ENCODE measurements at places on chromosomes 6 and 20.

DNA sequence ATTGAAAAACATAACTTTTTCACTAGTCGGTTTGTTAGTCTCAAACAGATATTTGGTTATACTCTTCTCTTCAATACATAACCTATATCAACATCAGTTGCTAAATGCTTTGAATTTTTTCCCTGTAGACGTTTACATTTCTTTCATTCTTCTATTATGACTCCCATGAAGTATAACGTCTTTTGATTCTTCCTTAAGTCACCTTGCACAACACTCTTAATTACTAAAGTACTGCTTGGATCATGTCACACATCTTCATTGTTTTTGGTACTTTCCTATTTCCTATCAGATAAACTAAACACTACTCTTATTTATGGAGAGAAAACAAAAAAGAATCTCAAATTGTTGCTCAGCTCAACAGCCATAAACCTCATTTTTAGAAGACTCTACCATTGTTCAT is 23.0 kb upstream of the BMP5 start:
- DNase-seq, result peak; percentile 50

DNA sequence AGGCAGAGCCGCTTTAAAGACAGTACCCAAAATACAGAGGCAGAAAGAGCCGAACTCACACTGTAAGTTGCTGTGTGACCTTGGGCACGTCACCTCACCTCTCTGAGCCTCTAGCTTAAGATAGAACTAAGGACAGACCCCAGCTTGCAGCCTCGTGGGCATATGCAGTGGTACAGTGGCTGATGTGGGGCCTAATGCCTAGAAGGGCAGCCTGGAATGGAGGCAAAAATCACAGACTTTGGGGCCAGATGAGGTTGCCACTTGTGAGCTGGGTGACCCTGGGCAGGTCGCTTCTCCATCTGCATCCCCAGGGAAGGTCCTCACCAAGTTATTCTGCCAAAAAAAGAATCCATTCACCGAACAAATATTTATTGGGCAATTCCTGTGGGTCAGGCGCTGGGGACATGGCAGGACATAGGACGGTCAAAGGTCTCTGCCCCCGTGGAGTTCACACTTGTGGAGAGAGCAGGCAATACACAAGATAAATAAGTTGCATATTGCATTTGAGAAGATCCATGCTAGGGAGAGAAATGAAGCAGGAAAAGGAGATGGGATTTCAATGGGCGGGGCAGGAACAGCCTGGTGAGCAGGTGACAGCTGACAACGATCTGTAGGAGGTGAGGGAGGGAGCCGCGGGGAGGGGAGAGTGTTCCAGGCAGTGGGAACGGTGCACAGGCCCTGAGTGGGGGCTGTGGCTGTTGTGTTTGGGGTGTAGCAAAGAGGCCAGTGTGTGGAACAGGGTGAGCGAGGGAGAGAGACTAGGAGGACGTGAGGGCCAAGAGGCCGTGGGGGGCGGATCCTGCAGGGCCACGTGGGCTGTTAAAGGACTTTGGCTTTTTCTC is 115.2 kb downstream of the CEBPB start:
- DNase-seq, result no peak

DNA sequence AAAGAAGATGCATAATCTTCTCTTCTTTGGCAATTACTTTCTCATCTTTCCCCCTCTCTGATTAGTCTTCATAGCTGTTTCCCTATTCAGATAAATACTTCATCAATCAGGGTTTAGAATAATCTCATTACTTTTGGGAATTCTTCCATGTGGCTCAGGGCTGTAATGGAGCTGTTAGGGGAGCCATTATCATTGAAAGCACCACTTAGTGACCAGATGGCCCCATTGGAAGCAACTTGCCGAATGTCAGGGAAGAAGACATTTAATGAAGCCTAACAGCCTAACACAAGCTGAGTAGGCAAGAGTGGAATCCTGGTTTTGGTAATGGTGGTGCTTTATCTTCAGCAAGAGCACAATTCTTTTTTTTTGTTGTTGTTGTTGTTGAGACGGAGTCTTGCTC is 45.0 kb downstream of the TIAM2 start:
- no peak for DNase-seq

DNA sequence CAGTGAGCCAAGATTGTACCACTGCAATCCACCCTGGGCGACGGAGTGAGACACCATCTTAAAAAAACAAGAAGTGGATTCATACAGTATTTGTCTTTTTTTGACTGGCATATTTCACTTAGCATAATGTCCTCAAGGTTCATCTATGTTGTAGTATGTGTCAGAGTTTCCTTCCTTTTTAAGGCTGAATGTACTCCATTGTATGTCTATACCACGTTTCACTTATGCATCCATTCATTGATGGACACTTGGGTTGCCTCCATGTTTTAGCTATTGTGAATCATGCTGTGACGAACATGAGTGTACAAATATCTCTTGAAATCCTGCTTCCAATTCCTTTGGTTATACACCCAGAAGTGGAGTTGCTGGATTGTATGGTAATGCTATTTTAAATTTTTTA is 28.9 kb upstream of the FAM83D start:
- DNase-seq, result no peak

DNA sequence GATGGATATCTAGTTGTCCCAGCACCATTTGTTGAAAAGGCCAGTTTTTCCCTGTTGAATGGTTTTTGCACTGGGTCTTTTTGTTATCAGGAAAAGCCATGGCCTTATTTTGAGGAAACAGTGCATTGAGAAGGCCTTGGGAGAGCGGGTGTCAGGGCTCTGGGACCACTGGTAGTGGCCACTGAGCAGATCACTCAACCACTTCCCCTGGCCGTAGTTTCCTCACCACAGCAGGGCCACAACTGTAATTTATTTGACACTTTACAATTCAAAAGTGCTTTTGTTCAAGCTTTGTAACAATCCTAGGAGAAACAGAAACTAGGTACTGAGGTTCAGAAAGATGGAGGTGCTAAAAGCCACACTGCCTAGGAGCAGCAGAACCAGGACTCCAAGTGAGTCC is 281.8 kb downstream of the GMDS start:
- no peak for DNase-seq

- DNase-seq, result peak; percentile 71
Observed at GRCh38 chr6:56724455-56724854, 81.8 kb upstream of the DST start.

GRCh38 chr6:161079566-161080262 is 88.1 kb downstream of the MAP3K4 start:
- DNase-seq, result peak; percentile 80

- DNase-seq, result peak; percentile 92
Observed at GRCh38 chr6:35359744-35360348, 17.5 kb downstream of the PPARD start.

DNA sequence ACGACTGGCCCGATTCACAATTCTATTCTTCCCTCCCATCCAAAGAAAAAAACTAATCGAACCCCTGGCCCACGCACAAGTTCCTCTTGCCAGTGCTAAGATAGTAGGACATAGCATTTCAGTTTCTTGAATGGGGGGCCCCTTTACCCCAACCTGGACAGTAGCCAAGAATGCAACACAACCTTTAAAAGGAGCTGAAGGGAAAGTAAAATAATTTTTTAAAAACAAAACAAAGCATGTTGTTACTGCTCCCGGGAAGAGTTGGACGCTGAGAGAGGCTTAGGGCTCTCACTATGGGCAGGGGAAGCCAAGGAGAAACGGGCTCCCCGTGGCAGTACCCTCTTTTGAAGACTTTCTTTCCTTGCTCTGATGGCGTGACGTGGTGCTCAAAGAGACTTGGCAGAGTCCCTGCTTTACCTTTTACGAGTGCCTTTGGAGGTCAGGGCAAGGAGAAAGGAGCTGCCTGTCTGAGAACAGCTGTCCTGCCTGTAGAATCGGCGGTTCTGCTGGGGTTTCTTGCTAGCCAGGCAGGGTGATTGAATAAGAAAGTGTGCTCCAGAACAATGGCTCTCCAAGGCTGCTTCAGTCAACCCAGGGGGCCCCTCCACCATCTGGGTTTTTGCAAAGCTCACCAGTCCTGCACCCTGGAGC is 5.8 kb downstream of the TFAP2C start:
- DNase-seq, result no peak

- DNase-seq, result no peak
Observed at GRCh38 chr6:52335576-52335975, 26.4 kb upstream of the PAQR8 start.

DNA sequence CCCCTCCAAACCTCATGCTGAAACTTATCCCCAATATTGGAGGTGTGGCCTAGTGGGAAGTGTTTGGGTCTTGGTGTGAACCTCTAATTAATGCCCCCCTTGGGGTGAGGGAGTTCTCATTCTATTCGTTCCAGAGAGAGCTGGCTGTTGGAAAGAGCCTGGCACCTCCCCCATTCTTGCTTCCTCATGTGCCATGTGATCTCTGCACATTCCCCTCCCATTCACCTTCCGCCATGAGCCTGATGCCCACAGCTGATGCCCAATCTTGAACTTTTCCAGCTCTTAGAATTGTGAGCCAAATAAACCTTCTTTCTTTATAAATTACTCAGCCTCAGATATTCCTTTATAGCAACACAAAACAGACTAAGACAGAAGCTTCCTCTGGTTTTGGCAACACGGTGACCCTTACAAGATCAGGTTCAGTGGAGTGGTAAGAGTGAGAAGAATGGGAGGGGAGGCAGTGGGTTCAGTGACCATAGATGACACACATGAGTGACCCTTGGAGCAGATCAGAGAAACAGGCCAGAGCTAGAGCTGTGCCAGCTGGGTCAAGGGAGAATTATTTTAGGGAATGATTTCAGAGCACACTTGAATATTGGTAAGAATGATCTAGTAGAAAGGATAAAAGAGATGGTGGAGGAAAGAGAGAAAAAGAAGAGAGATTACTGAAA is 176.4 kb downstream of the LY86 start:
- DNase-seq, result no peak

DNA sequence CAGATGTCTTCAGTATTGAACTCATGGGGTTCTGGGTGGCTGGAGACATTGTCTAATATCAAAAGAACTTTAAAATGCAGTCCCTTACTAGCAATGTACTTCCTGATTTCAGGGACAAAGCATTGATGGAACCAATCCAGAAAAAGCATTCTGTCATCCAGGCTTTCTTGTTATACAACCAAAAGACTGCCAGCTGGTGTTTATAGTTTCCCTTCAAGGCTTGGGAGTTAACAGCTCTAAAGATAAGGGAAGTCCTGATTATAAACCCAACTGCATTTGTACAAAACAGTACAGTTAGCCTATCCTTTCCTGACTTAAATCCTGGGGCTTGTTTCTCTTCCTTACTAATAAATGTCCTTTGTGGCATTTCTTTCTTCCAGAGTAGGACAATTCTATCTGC is 160.0 kb downstream of the COL21A1 start:
- no peak for DNase-seq
